Activated CD4-positive, alpha-beta T cell treated with anti-CD3 and anti-CD28 coated beads for 4 hours (primary cell): ENCODE measurements at places on chromosomes 3 and 15.

DNA sequence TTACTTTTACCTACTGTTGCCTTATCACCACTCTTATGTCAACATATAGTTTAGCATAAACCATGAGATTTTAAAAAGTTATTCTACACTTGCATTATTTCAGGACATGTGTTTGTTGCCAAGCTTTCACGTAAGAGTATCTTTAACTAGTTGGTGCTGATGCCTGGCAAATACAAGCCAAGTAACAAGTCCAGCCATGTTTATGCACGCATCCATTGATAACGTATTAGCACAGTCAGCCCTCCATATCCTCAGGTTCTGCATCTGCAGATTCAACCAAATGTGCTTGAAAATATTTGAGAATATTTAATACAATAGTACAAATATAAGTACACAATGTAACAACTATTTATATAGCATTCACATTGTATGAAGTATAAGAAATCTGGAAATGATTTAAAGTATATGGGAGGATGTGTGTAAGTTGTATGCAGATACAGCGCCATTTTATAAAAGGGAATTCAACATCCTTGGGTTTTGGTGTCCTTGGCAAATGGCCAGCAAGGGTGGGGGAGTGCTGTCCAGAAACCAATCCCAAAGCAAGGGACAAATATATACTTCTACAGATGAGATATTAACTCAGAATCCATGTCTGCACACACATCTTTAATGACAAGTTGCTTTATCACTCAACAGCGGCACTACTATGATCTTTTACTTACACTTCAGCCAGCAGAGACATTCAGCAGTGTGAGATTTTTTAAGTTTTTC lies 8.7 kb upstream of the SETD5 start:
- no peak for DNase-seq

DNA sequence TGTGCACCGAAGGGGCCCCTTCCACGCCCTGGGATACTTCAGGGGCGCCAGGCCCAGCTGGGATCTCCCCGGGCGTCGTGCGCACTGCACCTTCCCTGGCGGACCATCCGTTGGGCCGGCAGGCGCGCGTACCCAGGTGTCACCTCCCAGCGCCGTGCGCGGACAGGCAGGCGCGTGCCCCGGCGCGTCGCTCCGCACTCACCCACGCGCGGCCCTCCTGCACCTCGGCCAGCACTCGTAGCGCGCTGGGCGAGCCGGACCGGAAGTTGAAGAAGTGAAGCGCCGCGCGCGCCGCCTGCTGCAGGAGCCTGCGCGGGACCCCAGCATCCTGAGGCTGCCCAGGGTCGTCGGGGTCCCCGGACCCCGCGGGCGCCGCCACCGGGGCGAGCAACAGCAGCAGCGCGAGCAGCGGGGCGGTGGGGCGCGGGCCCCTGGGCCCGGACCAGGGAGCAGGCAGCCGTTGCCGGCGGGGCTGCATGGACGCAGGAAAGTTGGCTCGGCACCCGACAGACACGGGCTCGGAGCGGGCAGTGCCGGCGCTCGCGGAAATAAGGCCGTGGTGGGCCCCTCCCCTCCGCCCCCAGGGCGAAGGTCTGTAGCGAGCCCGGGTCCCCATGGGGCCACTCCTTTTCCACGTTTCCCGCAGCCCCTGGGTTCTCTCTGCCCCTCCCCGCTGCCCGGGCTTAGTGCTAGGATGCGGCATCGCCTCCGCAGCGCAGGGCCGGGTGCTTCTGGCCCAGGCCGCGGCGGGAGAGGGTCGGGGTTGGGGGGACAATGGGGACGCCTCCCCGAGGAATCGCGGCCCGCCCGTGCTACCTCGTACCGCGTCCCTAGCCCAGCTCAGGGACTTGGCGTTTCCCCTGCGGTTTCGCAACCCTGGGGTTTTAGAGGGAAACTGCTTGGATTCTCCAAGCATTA lies at the start of gene RARRES1:
Gene RARRES1 (minus strand): TSS at position 520 of the 918 bp plus-strand sequence. CDS start 42 bp downstream, at position 478.
- peak; percentile 16 for DNase-seq

GRCh38 chr15:93495799-93496637 lies 407.0 kb upstream of the RGMA start:
- DNase-seq = no peak

DNA sequence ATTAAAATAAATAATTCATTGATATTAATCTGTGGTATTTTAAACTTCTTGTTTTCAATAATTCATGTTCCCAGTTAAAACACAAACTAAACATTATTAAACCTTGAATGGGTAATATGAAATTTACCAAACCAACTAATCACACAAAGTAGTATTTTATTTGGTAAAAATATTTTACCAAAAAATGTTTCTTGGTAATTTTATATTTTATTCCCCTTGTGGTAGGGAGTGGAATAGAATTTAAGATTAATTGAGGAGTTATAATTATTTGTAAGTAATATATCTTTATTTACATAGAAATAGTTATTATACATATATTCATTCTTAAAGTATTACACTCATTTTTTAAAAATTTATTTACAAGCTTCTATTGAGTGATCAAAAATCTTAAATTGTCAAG lies 1350.9 kb downstream of the OTOL1 start:
- no peak for DNase-seq

DNA sequence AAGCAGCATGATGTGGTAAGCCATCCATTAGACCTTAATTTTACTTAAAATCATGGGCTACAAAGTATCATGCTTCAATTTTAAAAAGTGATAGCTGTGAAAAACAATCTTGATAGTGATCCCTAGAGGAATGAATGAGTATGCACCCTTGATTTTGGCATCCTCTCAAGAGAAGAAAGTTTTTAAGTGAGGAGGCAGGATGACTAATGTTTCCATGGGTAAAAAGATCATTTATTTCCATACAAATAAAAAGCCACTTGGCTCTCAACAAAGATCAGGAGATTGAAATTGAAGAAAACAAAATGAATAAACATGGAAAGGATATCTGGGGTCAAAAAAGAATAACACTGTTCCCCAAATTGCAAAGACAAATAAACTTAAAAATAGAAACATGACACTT lies 305.4 kb downstream of the MEX3B start:
- DNase-seq = no peak

DNA sequence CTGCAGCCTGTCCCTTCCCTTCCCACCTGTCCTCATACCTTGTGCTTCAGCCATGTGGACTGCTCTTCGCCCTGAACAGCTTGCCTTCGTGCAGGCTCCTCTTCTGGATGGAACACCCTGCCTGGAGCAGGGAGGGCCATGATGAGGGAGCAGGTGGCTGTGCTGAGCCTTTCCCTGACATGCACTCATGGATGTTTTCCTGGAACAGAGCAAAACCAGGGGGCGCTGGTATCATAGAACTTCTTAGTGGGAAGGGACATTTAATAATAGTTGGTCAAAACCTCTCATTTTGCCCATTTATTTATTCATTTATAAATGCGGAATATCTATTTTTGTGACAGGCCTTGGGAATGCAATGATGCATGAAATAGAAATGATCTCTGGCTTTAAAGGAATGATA lies 149.3 kb downstream of the CACNA1D start:
- DNase-seq = no peak

GRCh38 chr3:134801204-134801958 lies 6.3 kb downstream of the EPHB1 start:
- DNase-seq = no peak

DNA sequence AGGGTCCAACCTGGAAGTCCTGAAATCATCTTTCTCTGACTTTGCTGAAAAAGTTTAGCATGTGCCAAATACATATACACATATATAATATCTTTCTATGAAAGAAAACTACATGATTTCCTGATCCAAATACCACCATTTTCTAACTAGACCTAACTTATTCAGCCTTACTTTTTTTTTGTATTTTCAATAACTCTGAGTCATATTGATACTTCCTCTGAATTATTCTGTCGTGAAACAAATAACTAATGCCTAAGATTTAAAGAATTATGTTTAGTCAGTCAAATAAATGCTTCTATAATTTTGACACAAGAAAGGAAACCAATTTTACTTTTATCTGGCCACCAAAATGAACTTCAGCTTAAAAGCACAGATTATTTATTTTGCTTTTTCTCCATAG lies 760.2 kb upstream of the GBE1 start:
- no peak for DNase-seq

DNA sequence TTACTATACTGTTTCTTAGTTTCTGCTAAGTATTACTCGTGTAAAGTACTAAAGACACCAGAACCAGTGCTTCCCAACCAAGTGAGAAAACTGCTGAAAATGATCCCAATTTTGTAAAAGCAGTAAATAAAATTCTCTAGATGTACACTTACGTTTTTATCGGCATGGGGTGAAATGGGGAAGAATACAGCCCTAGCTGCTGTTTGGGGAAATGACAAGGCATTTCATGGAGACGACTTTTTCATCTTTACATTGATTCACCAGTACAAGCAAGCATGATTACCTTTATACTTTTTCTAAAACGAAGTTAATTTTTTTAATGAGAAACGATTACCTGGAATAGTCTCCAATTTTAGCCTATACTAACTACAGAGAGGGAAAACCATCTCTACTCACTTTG lies 1.4 kb downstream of the PSMD6 start:
- DNase-seq = no peak

- no peak for DNase-seq
Measured at GRCh38 chr3:3992312-3992874, 193.2 kb downstream of the LRRN1 start.

GRCh38 chr3:132822266-132822665 lies 100.1 kb upstream of the NPHP3 start:
- no peak for DNase-seq

DNA sequence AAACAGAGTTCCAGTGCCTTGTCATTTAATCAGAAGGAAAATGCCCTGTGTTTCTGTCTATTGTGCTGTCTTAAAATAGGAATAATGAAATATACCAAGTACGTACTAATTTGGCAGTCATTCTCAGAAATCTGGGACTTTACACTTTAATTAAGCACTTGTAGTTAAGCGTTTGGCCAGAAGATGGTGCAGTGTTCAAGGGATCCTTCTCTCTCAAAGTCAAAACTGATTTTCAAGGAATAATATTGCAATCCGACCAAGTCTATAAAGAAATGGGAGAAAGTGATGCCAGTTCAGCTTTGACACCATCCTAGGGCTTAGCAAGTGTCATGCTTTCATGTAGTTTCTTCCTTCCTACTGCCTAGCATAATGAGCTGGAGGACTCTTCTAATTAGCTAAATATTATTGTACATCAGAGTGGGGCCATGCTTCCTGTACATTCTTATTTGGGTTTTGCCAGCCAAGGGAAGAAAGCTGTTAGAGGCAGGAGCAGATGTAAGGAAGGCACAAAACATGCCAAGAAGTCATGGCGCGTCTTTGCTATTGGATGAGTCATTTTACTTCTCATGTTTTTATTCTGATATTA lies 64.8 kb downstream of the SAMMSON start:
- no peak for DNase-seq

GRCh38 chr15:42171122-42171521 lies 14.7 kb upstream of the PLA2G4F start:
- DNase-seq = no peak

- no peak for DNase-seq
Measured at GRCh38 chr3:90032980-90033641, 925.7 kb downstream of the EPHA3 start.

DNA sequence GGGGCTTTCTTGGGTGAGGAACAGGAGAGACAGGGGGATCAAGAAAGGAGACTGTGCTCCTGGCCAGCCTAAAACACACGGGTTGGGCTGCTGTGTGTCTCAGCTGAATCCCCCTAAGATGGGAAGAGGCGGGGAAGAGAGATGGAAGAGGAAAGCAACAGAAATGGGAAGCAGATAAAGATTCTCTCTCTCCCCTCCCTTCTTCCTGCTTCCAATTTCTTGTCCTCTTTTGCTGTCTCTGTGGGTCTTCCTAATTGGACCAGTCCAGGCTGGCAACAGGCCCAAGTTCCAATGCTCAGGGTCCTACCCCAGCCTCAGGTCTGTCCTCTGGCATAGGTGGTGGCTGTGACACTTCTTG lies 7.1 kb downstream of the ISLR2 start:
- DNase-seq = no peak

- DNase-seq = peak; percentile 30
Measured at GRCh38 chr3:48466386-48467109, 20.0 kb downstream of the ATRIP start.

DNA sequence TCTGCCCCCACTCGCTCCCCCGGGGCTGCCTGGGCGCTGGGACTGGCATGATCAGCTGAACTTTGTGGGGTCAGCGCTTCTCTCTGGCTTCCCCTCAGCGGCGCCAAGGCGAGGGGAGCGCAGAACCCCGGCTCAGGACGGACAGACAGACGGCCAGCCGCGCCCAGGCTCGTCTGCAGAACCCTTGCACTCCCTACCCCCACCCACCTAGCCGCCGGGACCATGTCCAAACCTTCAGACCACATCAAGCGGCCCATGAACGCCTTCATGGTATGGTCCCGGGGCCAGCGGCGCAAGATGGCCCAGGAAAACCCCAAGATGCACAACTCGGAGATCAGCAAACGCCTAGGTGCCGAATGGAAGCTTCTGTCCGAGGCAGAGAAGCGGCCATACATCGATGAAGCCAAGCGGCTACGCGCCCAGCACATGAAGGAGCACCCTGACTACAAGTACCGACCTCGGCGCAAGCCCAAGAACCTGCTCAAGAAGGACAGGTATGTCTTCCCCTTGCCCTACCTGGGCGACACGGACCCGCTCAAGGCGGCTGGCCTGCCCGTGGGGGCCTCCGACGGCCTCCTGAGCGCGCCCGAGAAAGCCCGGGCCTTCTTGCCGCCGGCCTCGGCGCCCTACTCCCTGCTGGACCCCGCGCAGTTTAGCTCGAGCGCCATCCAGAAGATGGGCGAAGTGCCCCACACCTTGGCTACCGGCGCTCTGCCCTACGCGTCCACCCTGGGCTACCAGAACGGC lies 621 bp downstream of the SOX14 start:
- no peak for DNase-seq

- DNase-seq = no peak
Measured at GRCh38 chr3:44984335-44984734, 8.3 kb downstream of the EXOSC7 start.

DNA sequence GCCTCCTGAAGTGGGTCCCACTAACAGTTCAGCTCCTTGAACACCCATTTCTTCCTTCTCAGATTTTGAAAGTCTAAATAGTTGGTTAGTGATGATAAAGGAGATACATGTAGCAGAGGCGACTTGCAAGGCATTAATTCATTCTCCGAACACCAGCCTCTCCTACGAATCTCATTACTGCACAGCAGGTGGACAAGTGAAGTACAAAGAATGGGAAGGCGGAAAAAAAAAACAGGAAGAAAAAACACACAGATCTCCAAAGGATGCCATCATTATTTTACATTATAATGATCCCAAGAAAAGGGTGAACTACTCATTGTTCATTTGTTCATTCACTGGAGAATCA lies 276.5 kb downstream of the MAGI1 start:
- DNase-seq = no peak

GRCh38 chr3:177035676-177036075 lies 161.6 kb downstream of the TBL1XR1 start:
- DNase-seq = no peak

GRCh38 chr3:111333642-111334041 lies 208.4 kb upstream of the CD96 start:
- no peak for DNase-seq

- no peak for DNase-seq
Measured at GRCh38 chr3:69494185-69494584, 108.3 kb upstream of the FRMD4B start.

DNA sequence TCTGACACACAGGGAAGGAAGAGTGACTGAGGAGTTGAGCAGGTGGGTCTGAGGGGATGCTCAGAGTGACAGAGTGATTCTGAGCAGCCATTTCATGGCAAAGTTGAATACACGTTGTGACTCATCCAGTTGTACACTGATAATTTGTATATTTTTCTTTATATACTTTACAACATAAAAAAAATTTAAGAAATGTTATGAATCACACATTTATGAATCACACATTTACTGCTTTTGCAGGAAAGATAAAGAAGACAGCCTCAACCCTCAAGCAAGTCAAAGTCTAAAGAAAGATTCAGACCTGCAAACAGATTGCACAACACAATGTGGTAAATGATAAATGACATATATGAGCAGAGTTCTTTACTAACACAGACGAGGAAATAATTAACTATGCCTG lies 21.0 kb upstream of the CHMP2B start:
- DNase-seq = no peak
